ENCODE measurements at places on chromosomes 7 and 10. TPM values are rescaled to one million over a fixed set of nuclear protein-coding genes. Genes with fewer than 3 reads are reported as not detected.

DNA sequence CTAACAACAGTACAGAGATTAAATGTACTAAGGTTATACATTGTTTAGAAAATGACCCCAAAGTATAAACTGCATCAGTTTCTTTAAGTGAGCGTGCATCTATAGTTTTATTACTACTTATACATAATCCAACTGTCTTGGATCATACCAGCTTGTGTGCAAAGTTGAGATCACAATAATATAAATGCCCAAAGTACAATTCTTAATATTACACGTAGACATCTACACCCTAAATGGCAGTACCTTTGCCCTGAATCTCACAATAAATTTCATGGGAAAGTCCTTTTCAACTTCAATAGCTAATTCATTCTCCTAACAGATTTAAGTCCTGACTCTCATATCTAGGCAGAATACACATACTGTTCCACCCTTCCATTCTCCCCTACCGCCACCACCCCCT, 11.8 kb downstream of the SCIN start:
- no peak for DNase-seq

GRCh38 chr7:36863901-36864701, 139.8 kb upstream of the AOAH start:
- peak; percentile 64 for DNase-seq

DNA sequence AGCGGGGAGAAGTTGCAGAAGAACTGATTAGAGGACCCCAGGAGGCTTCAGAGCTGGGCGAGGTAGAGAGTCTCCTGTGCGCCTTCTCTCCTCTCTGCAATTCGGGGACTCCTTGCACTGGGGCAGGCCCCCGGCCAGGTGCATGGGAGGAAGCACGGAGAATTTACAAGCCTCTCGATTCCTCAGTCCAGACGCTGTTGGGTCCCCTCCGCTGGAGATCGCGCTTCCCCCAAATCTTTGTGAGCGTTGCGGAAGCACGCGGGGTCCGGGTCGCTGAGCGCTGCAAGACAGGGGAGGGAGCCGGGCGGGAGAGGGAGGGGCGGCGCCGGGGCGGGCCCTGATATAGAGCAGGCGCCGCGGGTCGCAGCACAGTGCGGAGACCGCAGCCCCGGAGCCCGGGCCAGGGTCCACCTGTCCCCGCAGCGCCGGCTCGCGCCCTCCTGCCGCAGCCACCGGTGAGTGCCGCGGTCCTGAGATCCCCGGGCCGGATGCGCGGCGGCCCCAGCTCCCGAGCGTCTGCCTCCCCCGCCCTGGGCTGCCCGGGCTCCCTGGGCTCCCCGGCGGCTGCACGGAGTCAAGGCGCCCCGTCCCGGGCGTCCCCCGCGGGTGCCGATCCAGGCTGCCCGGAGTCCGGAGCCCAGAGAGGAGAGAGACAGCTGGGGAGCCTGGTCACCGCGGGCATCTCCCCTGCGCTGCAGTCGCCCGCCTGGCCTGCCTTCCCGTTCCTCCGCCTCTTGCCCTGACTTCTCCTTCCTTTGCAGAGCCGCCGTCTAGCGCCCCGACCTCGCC, at the start of gene PLAU:
TSS of gene PLAU (plus strand) at position 369 of the 789 bp plus-strand sequence. CDS start 424 bp downstream, outside the sequence.
- DNase-seq, result peak; percentile 60

Gene PNLIPRP3
- total RNA-seq, result not detected

Gene LRRC61
- 25.3 TPM for total RNA-seq

Gene OR2A14
- total RNA-seq, result not detected

Measured in activated CD8-positive, alpha-beta memory T cell treated with anti-CD3 and anti-CD28 coated beads, Interleukin-2, amount 10 ng/mL, durations not matched to agents 7 days and 5 days (primary cell).